ENCODE measurements at places on chromosomes 6 and 20.

DNA sequence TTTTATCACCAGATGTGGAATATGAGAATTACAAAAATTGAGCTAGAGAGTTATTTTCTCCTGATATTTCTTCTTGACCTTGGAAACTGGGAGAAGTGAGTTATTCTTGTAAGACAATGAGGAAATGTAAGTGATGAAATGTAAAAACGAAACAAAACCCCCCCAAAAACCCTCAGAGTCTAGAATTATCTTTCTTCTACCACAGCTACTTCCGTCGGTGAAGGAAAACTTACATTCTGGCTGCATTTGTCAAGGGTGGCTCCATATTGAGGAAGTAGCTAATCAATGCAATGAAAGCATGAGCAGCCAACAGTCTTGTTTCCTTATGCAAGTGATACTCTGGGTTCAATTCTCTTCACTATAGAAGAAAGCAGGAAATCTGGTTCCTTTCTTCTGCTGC lies 661.7 kb upstream of the CITED2 start:
- DNase-seq: no peak

- DNase-seq: no peak
Measured at GRCh38 chr20:63708301-63709148, 686 bp downstream of the ZGPAT start.

GRCh38 chr6:2245877-2246863 lies 765 bp upstream of the GMDS start:
- DNase-seq: peak; percentile 18

GRCh38 chr20:18543932-18544331 lies 23.3 kb upstream of the SMIM26 start:
- DNase-seq: no peak

- DNase-seq: no peak
Measured at GRCh38 chr6:53737746-53738145, 57.1 kb upstream of the LRRC1 start.

- no peak for DNase-seq
Measured at GRCh38 chr6:112007254-112007653, 46.6 kb upstream of the CCN6 start.

DNA sequence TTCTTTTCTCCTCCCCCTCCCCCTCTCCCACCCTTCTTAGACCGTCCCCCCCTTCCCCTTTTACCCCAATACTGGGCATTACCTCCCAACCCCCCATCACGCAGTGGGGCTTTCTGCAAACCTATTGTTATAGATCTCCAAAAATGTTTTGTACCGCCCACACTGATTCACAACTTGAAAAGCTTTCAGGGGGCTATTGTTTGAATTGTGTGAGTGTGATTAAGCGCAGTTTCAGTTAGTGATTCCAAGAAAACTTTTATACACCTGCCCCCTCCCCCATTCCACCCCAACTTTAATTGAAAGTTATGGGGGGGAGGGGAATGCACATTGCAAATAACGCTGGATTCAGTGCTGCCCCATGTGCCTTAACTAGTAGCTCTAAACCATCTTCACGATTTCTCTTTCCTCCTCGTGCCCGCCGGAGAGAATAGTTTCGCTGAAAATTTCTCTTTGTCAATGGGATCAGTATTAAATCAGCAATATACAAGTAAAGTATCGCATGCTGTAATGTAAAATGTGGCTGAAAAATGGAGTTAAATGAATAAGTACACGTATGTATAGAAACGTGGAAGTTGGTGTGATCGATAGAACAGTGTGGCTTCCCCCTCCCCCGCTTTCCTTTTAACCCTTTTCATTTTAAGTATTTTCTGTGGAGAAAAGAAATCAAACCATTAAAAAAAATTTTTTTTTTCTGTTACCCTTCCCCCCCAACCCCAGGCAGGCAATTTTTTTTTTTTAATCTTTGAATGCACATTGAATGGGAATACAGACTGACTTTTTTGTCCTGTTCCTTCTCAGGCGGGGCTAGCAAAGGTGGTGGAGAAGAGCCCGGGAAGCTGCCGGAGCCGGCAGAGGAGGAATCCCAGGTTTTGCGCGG lies 632 bp downstream of the LIN28B start:
- DNase-seq: peak; percentile 65

DNA sequence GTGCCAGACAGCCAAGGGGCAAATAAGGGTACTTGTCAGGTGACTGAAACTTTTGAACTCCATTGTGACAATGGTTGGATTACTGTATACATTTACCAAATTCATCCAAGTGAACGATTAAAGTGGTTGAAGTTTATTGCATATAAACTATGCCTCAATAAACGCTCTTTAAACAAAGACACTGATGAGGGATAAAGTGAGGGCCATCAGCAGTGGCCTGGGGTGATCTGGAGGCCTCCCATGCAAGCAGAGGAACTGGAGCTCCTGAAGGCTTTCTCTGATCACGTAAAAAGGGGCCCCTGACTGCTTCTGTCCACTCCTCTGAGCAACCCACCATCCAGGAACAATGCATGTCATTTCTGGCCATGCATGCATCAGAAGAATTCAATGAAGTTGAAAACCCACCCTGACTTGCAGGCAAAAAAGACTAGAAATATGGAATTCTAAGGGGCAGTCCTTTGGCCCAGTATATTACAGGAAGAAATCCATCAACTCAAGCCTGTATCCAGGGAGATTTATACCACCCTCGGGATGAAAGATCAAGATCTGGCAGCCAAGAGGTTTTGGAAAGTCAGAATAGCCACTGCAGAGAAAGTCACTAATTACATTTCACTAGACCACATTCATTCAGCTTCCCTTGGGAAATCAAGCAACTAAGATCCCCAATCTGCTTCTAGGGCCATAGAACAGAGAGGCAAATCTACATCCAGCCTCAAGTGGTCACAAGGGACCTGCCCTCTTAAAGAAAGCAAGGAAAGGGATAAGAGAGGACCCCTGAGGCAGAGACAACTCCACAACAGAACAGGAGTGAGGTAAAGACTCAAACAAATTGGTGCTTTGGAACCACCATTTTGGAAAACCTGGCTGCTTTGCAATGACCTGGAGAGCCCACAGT lies 31.7 kb upstream of the RAB22A start:
- no peak for DNase-seq

DNA sequence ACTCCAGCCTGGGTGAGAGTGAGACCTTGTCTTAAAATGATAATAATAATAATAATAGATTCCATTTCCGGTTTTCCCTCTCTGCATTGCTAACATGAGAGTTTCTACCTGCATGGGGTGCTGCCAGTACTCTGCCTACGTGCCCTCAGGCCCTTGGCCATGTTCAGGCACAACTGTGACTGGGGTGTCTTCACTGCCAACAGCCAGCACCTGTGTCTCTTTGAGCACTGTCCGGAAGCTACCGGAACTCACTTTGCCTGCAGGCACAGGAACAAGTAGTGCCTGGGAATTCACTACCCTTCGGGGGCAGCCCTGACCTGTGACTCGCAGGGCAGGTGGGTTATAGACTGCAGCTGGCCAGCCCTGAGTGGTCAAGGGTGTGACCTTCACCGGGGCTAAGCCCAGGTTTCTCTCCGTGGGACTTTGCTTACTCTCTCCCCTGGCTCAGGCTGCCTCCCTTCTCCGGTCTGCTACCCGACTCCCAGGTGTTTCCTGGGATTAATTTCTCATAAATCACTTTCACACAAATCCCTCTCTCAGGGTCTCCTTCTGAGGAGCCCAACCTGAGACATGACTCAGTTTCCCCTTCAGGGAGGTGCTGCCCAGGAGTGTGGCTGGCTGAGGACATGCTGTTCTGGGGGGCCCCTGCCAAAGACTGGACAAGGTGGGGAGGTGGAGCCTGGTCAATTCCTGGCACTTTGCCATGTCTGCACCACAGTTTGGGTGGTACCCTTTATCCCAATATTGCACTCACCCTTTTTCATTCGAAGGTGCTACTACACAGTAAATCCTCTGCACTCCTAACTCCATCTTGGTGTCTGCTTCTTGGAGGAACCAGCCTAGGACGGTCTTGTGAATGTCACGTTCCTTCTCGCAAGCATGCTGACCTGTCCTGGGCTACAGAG lies 79.5 kb upstream of the RALGAPA2 start:
- no peak for DNase-seq

DNA sequence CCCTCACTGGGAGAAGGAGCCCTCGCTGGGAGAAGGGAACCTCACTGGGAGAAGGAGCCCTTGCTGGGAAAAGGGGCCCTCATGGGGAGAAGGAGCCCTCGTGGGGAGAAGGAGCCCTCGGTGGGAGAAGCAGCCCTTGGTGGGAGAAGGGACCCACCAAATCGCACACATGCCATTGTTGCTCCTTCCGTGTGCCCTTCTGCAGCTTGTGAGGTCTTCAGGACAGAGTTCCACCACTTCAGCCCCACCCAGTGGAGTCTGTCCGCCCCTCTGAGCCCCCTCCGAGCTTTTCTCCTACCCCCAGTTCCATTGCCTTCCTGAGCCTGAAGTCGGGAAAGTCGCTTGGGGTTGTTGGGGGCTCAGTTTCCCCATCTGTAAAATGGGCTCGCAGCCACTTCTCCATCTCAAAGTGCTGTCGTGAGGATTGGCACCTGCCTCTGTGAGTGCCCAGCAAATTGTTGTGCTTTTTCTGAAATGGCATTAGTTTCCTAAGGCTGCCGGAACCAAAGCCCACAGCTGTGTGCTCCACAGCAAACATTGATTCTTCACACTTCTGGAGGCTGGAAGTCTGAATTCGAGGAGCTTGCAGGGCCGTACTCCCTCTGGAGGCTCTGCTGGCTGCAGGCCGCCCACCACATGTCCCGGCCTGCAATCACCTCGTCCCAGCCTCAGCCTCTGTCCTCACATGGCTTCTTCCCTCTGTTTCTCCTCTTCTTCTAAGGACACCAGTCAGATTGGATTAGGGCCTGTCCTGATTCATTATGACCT lies 124.7 kb upstream of the PMEPA1 start:
- no peak for DNase-seq

- no peak for DNase-seq
Measured at GRCh38 chr20:13081877-13082276, 73.1 kb downstream of the SPTLC3 start.

DNA sequence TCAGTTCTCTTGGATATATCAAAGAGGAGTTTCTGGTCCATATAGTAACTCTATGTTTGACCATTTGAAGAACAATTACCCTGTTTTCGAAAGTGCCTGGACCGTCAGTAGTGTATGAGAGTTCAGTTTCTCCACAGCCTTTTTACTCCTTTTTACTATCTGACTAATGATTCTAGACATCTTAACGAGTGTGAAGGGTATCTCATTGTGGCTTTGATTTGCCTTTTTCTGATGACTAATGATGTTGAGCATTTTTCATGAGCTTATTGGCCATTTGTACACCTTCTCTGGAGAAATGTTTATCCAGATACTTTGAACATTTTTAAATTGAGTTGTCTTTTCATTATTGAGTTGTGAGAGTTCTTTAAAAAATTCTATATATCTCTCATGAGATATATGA lies 114.9 kb upstream of the ATXN1 start:
- DNase-seq: no peak

GRCh38 chr20:57622579-57623381 lies 2.6 kb upstream of the ZBP1 start:
- DNase-seq: no peak

DNA sequence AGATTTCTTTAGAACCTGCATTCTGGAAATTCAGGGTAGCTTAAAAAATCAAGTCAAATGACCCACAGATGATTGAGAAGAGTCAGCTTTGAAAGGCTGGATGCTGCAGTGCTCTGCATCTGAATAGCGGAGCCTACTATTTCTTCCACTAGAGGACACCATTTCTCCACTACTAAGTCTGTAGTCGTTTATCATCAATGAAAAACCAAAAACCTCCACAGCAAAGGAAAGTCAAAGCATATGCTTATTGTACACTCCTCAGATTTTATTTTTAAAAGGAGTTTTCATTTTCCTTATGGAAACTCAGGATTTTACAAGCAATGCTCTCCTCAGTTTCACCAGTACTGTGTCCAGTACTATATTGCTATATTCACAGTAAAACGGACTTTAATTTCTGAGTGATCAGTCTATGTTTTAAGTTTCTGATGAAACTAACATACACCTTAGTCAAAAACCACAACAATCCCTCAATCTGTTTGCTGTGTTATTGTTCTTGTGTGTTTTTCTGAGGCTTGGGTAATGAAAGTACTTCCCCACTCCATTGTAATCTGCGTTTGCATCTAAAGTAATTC lies 50.5 kb upstream of the ENPP5 start:
- DNase-seq: peak; percentile 59

GRCh38 chr6:145069966-145070365 lies 665.4 kb downstream of the EPM2A start:
- DNase-seq: no peak

GRCh38 chr20:4828830-4829513 lies 107.3 kb downstream of the PRND start:
- no peak for DNase-seq

- DNase-seq: no peak
Measured at GRCh38 chr6:134449004-134449403, 131.1 kb upstream of the SGK1 start.

DNA sequence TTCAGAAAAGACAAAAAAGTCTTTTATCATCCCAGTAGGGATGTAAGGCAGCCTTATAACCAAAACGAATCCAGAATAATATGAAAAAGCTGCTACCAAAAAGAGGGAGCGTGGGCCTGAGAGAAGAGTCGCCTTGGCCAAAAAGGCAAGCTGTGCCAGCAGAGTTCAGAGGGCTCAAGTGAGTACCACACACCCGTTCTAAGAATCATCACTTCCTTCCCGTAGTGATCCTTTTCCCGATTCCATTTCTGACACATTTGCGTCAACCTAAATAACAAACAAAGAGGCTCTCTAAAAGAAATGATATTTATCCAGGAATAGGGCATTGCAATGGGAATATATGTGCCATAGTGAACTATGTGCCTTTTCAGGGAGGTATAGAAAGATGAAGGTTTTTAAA lies 3.8 kb upstream of the TMEM181 start:
- DNase-seq: no peak

GRCh38 chr20:17726902-17727301 lies 27.1 kb downstream of the BANF2 start:
- DNase-seq: no peak

- no peak for DNase-seq
Measured at GRCh38 chr20:36544134-36545018, 3.1 kb downstream of the MYL9 start.

- no peak for DNase-seq
Measured at GRCh38 chr6:89928604-89929003, 34.3 kb downstream of the GJA10 start.

DNA sequence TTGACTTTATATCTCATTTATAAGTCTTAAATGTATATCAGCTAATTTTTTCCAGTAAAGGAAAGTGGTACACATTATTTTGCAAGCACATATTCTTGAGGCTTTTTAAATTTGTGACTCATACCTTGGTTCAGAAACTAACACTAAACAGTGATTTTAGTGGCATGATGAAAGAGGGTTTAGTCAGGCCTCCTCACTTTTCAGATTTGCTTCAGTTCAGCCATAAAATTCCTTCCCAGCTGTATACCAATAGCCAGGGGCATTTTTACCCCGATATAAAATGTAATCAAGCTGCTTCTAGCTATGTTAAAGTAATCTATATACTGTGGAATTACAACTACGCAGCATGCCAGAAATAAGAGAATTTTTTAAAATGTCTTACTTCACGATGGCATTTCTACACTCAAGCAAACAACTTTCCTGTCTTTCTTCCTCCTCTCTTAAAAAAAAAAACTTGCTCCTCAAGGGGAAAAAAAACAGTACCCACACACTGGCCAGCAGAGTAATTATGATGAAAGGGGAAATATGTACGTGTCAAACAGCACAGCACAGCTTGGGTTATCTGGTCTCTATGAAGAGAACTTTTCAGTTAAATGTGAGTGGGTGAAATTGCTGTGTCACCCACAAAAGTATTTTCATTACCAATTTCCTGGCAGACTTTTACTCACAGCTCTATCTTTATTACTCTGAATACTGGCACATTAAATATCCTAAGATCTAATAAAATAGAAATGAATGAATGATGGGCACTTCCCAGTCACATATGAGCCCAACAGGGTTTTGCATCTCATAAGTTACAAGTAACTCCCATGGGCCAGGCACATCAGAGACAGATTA lies 244.8 kb upstream of the TENT5A start:
- DNase-seq: no peak
